ENCODE measurements at places on chromosomes 7 and 10.

DNA sequence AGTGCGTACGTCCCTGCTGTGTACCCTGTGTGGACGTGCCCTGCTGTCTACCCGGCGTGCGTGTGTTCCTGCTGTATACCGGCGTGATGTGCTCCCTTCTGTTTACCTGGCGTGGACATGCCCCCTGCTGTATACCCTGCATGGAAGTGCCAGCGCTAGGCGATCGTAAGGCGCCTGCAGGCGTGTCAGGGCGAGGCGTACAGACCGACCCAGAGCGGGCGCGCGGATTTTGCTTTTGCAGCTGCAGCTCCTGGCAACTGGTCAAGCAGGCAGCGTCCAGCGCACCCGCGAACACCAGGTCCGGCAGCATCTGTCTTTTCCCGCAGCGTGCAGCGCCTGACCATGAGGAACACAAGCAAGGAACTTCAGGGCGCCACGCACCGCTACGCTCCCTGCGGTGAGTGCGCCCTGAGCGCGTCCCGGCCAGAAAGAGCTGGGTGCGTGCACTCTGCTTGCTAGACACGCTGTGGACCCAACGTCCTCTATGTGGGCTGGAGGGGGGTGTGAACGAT is 680 bp downstream of the C7orf57 start:
- peak; percentile 38 for DNase-seq

GRCh38 chr7:38950309-38950708 is 27.4 kb upstream of the POU6F2 start:
- DNase-seq = no peak

GRCh38 chr10:123665491-123666286 is 466 bp upstream of the GPR26 start:
- DNase-seq = no peak

GRCh38 chr7:15837306-15837950 is 150.9 kb upstream of the MEOX2 start:
- DNase-seq = no peak

- DNase-seq = no peak
These were observed 118.7 kb downstream of the C10orf105 start for GRCh38 chr10:71600849-71601248.

DNA sequence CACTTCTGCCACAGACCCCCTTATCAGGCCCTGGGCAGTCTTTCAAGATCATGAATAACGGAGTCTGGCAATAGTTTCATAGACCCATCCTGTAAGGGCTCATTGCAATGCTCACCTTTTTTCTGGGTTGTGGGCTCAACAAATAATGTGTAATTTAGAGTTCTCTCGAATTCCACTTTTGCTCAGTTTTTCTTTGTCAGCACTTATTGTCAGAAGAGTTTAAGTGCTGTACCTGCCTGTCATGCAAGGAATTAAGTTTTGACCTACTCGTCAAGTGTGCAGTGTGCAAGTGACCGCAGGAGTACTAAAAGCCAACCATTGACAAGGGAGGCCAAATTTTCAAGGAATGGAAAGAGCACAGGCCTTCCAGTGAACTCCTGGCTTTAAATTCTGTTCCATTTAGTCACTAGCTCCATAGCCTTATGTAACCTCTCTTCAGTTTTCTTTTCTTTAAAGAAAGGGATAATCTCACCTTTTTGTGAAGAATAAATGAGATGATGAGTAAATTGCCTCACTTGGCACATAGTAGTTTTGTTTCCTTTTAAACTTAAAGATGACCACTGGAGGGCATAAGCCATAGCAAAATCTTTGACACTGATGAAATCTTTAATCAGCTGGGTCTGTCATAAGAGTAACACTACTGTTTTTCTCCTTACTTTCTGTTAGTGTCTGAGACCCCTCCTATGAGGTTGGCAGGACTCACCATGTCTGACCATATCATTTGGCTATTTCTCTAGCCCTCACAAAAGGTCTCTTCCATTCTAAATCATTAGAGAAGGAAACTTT is 313.3 kb downstream of the TYW1 start:
- no peak for DNase-seq

- no peak for DNase-seq
These were observed 3.9 kb upstream of the GPER1 start for GRCh38 chr7:1083729-1084657.

GRCh38 chr7:144049491-144049890 is 743 bp downstream of the OR2A5 start:
- no peak for DNase-seq

GRCh38 chr10:110426294-110427181 is 71.2 kb upstream of the DUSP5 start:
- no peak for DNase-seq

Data from activated naive CD8-positive, alpha-beta T cell treated with anti-CD3 and anti-CD28 coated beads, Interleukin-2, amount 10 ng/mL, durations not matched to agents 7 days and 5 days (primary cell).